Stimulated activated naive CD4-positive, alpha-beta T cell treated with Interleukin-2 at 50 U/mL for 16 hours (primary cell): ENCODE measurements at places on chromosomes 13 and 19.

- DNase-seq, result no peak
Observed at GRCh38 chr13:27192973-27193372, 21.4 kb upstream of the USP12 start.

DNA sequence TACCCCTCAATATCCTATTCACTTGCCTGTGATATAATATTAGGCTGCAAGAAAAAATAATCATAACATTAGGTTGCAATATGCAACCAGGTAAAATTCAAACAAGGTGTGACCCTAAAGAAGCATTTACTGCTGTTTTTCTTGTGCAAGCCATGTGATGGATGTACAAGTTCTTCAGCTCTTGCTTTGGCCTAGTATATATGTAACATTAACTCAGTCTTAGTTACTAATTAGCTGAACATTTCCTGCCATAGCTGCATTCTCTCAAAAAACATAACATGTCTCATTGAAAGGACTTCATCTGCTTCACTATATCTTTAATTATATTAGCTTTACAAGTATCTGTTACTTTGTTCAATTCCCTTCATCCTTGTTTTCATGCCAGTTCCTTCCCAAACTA, 406.8 kb upstream of the HTR2A start:
- DNase-seq, result no peak

GRCh38 chr13:51820016-51820597, 16.1 kb upstream of the DHRS12 start:
- no peak for DNase-seq

GRCh38 chr19:30070198-30070967, 128.3 kb downstream of the URI1 start:
- no peak for DNase-seq

GRCh38 chr19:42069619-42070351, at the start of gene GRIK5:
Gene GRIK5, minus strand, starts transcription at chr19:42070206. Its CDS starts 4,436 bp downstream, at chr19:42065770.
- DNase-seq, result no peak
